ENCODE measurements at places on chromosomes 1 and 21.
A peak's percentile ranks its signal among the peaks of the same experiment; 100 is the strongest.

DNA sequence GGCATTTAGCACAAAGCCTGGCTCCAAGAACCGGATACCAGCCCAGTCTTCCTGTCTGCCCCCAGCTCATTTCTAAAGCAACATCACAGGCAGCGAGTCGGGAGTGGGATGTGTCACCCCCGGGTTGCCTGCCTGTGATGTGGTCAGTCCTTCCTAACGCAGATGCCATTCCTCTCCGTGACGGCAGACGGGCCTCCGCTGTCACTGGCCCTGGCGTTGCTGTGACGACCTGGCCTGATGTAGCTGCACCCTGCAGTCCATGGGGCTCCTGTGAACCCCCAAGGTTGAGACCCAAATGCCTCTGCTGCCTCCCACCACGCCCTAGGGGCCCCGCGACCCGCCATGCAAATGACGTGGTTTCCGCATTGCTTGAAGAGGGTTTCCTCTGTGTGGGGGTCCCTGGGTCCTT, 12.3 kb downstream of the TNFRSF1B start:
- no peaks in the 10 kb centered on the region for H3K36me3 ChIP-seq
- H3K4me3 ChIP-seq, result no peak overlapping the region
- H3K27me3 ChIP-seq, result peaks cover 18% of the 10 kb centered on the region
- peaks cover 9% of the 10 kb centered on the region for H3K4me1 ChIP-seq

DNA sequence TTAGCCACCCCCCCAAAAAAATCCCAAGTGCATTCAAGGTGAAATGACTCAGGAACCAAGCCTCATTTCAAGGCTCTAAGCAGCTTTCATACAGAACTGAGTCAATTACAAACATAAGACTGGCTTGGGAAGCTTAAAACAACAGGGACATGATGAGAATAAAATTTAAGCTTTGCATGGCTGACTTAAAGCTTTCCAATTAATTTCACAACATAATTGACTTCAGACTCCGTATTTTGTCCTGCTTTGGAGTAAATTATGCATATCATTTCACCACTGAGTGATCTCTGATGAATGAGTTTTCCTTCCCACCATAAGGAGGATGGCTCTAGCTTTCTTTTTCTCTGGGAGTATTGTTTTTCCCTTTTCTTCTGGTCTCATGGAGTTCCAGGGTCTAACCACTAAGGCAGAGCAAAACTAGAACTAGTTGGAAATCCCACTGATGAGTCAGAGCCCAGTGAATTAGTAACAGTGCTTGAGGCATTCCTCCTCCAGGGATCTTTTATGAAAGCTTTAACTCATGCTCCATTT, 72.8 kb downstream of the XCL2 start:
- peaks cover 5% of the 10 kb centered on the region for H3K36me3 ChIP-seq
- no peak for DNase-seq
- peak overlapping the region; percentile 50 for H3K27ac ChIP-seq
- H3K27me3 ChIP-seq, result no peaks in the 10 kb centered on the region

DNA sequence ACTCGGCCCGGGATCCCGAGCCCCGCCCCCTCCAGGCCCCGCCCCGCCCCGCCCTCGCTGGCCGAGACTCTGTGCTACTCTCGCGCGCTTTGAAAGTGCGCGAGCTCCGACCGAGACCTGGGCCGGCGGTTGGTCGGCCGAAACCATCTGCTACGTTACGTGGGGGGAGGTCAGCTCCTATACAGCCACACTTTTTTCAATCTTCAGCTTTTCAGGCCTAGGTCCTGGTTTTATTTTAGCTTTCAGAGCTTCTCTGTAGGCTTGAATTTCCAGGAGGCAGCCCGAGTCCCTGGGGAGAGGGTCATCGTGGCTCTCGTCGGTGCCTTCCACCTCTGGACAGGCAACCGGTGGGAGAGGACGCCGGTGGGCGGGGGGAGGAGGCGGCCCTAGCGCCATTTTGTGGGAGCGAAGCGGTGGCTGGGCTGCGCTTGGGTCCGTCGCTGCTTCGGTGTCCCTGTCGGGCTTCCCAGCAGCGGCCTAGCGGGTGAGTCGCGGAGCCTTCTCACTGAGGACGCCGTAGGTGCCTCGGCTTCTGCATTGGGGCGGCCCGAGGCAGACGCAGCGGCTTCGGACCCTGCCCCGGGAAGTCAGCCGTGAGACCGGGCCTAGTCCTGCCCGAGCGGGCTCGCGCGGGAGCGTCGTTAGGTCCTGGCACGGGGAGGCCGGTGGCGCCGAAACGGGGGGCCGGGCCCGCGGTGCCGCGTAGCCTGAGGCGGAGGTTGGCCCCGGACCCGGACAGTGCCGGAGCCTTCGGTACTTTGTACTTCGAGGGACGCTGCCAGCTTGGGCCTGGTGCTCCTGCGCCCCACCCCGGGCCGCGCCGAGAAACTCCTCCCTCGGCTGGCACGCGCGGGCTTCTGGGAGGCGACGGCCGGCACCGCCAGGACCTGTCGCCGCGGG, at the start of gene TARDBP:
TSS of gene TARDBP (plus strand) at position 395 of the 900 bp plus-strand sequence. CDS start 1,074 bp downstream, outside the sequence.
- peaks cover 16% of the 10 kb centered on the region for H3K4me1 ChIP-seq
- H3K4me3 ChIP-seq, result peak within 1 kb of the TSS; percentile 84
- peaks cover 23% of the 10 kb centered on the region for H3K36me3 ChIP-seq
- H3K27me3 ChIP-seq, result no peaks in the 10 kb centered on the region
- H3K27ac ChIP-seq, result peak within 1 kb of the TSS; percentile 100

- DNase-seq, result no peak
- H3K4me3 ChIP-seq, result no peak overlapping the region
- H3K4me1 ChIP-seq, result peaks cover 51% of the 10 kb centered on the region
- no peaks in the 10 kb centered on the region for H3K27me3 ChIP-seq
Observed at GRCh38 chr1:159906960-159907359, 7.0 kb upstream of the CFAP45 start.

GRCh38 chr21:33027401-33028286, 1.9 kb downstream of the OLIG2 start:
- H3K4me3 ChIP-seq, result no peak overlapping the region
- peaks cover 5% of the 10 kb centered on the region for H3K4me1 ChIP-seq
- H3K27ac ChIP-seq, result no peak overlapping the region
- DNase-seq, result no peak

- no peak overlapping the region for H3K27ac ChIP-seq
- no peaks in the 10 kb centered on the region for H3K36me3 ChIP-seq
- peaks cover 4% of the 10 kb centered on the region for H3K27me3 ChIP-seq
- no peak for DNase-seq
- no peaks in the 10 kb centered on the region for H3K4me1 ChIP-seq
- no peak overlapping the region for H3K4me3 ChIP-seq
Observed at GRCh38 chr1:239418681-239419080, 32.3 kb downstream of the CHRM3 start.

GRCh38 chr1:10706376-10706913, 90.0 kb downstream of the CASZ1 start:
- no peaks in the 10 kb centered on the region for H3K36me3 ChIP-seq
- DNase-seq, result no peak
- peaks cover 20% of the 10 kb centered on the region for H3K4me1 ChIP-seq
- peaks cover 32% of the 10 kb centered on the region for H3K27me3 ChIP-seq
- no peak overlapping the region for H3K27ac ChIP-seq

GRCh38 chr1:231274119-231274825, 33.3 kb downstream of the GNPAT start:
- H3K36me3 ChIP-seq, result peaks cover 35% of the 10 kb centered on the region
- no peak overlapping the region for H3K27ac ChIP-seq
- no peak for DNase-seq
- no peaks in the 10 kb centered on the region for H3K4me1 ChIP-seq

DNA sequence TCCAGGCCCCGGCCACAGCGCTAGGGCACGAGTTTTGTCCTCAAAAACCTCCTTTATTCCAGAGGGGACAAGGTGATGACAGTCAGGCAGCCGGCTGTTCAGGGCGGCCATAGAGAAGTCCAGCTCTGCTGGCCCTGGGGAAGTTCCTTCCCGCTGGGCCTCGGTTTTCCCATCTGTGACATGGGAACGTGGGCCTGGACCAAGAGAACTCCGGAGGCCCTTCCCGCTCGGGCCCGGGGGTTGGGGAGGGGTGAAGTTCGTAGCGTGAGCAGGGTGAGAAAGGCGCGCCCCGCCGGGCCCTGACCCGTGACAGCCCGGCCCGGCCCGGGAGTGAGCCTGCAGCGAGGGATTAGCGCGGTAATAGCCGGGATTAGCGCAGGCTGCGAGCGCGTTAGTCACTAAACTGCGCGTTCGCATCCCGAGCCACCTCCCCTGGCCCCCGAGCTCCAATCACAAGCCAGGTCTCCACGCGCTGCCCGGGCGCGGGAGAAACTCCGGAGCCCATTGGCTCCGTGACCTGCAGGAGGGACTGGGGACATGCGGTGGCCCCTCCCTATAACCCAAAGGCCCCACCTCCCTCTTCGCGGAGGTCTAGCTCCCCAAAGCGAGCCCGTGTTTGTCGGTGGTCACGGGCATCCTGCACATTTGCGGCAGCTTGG, 29.8 kb upstream of the PADI2 start:
- DNase-seq, result no peak
- no peaks in the 10 kb centered on the region for H3K4me1 ChIP-seq
- no peak overlapping the region for H3K4me3 ChIP-seq
- H3K36me3 ChIP-seq, result no peaks in the 10 kb centered on the region
- peaks cover 10% of the 10 kb centered on the region for H3K27me3 ChIP-seq
- no peak overlapping the region for H3K27ac ChIP-seq

DNA sequence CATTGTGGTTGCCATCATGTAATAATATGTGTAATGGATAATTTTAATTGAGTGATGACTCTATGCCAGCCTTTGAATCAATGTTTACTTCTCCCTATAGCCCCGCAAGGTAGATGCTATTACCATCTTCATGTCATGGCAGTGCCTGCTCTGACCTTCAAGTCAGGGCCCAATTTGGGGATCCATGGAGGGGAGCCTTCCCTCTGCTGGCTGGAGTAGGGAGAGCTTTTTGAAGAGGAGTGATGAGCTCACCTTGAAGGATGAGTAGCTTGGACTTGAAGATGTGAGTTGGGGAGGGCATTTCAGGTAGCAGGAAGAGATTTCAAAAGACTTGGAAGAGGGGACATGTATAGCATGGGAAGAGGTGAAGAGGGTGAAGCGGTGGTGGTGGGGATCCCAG, 189.2 kb downstream of the FOXD2 start:
- H3K27ac ChIP-seq, result no peak overlapping the region
- no peak overlapping the region for H3K4me3 ChIP-seq
- DNase-seq, result no peak

GRCh38 chr1:18064534-18064933, 43.1 kb upstream of the IGSF21 start:
- H3K4me1 ChIP-seq, result no peaks in the 10 kb centered on the region
- no peak for DNase-seq
- no peaks in the 10 kb centered on the region for H3K36me3 ChIP-seq
- H3K4me3 ChIP-seq, result no peak overlapping the region
- no peak overlapping the region for H3K27ac ChIP-seq
- peaks cover 58% of the 10 kb centered on the region for H3K27me3 ChIP-seq

DNA sequence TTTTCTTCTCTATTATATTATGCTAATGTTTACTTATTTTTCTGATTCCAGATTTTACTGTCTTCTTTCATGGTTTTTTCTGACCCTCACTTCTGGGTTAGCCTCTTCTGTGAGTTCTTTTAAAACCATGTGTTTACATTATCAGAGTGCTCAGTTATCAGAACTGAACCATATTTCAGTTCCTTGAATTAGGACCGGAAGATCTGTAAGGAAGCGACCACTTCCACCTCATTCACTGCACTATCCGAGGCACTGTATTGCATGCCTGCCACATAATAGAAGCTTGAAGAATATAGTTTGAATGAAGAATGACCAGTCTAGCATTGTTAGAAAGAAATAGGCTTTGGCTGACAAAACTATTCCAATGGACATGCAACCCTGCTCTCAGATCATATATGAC, 281.0 kb upstream of the DEPDC1 start:
- no peaks in the 10 kb centered on the region for H3K4me1 ChIP-seq
- no peak overlapping the region for H3K27ac ChIP-seq
- H3K36me3 ChIP-seq, result no peaks in the 10 kb centered on the region
- no peaks in the 10 kb centered on the region for H3K27me3 ChIP-seq

DNA sequence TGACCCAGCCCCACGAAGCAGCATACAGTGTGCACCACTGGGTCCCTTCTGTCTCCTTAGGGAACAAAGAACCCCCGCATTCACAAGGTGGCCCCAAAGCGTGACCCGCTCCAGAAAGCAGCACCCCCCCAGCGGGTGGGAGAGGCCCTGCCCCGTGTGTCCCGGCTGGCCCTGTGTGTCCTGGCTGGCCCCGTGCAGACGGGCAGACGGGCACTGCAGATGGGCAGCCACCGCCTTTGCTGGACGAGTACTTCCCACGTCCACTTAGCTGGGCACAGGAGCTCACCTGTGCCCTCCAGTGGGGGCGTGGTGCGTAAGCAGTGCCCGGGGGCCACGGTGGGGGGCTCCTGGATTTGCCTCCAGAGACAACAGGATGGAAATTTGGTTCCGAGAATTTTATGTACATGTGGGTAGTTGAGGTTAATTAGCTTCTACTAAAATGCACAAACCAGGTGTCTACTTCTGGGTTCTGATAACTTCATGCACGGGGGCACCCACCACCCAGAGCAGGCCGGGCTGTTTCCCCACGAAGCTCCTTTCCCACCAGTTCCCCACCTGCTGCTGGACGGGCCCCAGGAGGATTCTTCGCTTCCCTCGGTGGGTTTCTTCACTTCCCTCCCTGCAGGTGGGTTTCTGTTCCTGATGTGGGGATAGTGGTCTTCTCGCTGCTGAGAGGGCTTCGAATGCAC, 33.2 kb upstream of the SLC19A1 start:
- no peaks in the 10 kb centered on the region for H3K36me3 ChIP-seq
- H3K4me3 ChIP-seq, result no peak overlapping the region
- H3K27me3 ChIP-seq, result peaks cover 22% of the 10 kb centered on the region
- peaks cover 3% of the 10 kb centered on the region for H3K4me1 ChIP-seq
- no peak overlapping the region for H3K27ac ChIP-seq

- DNase-seq, result no peak
- H3K4me3 ChIP-seq, result no peak overlapping the region
- peaks cover 7% of the 10 kb centered on the region for H3K4me1 ChIP-seq
- no peak overlapping the region for H3K27ac ChIP-seq
- no peaks in the 10 kb centered on the region for H3K36me3 ChIP-seq
Observed at GRCh38 chr21:27466140-27466539, 499.3 kb upstream of the ADAMTS5 start.

DNA sequence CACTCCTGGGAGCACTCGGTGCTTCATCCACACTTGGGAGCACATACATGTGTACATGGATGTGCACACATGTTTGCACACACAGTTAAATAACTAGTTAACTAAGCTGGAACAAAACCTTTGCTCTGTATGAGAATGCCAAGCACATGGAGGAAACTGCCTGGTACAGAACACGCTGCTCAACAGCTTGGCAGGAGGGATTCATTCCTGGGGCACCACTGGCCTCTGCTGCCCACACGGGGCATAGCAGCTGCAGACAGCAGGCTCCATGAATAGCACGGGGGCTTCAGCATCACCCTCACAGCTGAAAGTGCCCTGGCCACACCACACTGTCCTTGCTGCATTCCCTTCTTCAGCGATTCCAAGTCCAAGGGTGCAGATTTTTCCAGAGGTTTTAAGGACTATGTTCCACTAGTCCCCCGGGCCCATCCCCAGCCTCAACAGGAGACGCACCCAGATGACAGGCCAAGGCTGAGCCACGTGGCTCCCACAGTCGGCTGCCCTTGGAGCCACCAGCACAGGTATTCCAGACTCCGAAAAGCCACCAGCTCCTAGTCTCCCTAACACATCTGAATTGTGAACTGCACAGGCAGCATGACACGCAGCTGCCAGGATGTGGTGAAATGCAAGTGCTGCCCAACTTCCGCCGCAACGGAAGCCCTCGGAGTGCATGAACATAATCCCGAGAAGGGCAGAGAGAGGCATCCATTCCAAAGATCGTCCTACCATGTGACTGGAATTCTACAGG, 16.9 kb downstream of the NPHP4 start:
- H3K4me3 ChIP-seq, result no peak overlapping the region
- H3K27ac ChIP-seq, result no peak overlapping the region
- peaks cover 11% of the 10 kb centered on the region for H3K27me3 ChIP-seq
- DNase-seq, result peak; percentile 29
- H3K4me1 ChIP-seq, result peaks cover 20% of the 10 kb centered on the region

All from progenitor cell of endocrine pancreas (in vitro differentiated cells).